Stimulated activated CD4-positive, alpha-beta T cell treated with anti-CD3 and anti-CD28 coated beads, Interleukin-1b, Interleukin-23, amount 100 ng/mL, for 4 hours (primary cell): ENCODE measurements at places on chromosomes 13 and 19.

GRCh38 chr13:23741879-23742510, 147.2 kb downstream of the MIPEP start:
- no peak for DNase-seq

GRCh38 chr19:40219721-40220276, 1.6 kb upstream of the TTC9B start:
- DNase-seq: no peak

GRCh38 chr19:30028118-30028991, 86.3 kb downstream of the URI1 start:
- no peak for DNase-seq

DNA sequence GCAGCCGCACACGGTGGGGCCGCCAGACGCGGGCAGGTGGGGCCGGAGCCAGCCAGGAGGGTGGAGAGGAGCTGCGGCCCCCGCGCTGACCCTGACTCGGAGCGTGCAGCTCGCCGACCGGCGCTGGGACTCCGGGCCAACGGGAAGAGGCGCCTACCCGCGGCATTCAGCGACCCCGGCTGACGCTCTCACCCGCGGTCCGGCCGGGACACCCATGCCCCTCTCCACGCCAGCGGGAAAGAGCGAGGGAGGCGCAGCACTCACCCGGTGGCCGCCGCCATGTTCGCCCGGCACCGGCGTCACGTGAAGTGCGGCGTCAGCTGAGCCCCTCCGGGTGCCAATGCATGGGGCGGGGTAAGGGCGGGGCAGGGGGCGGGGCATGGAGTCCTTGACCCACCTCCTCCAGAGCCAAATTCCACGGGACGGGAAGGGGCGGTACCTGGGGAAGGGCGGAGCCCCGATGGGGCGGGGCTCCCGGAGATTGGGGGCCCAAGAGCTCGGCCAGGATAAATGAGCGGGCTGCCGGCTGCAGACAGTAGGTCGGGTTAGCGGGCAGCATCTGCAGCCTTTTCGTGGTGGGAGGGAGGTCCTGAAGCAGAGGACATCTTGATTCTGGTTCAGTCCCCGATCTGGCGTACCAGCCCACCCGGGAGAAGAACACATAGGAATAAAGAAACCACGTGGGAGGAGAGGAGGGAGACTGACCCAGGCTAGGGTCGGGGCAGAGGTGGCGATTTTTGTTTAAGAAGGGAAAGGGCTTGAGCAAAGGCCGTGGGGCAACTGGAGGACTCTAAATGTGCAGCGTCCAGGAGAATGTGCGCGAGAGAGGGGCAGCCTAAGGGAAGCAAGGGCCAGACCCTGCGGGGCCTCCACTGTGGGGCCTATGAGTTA, at the start of gene PEPD:
TSS of gene PEPD (minus strand) at position 312 of the 891 bp plus-strand sequence. CDS start at position 281, 31 bp downstream.
- DNase-seq: peak; percentile 85

DNA sequence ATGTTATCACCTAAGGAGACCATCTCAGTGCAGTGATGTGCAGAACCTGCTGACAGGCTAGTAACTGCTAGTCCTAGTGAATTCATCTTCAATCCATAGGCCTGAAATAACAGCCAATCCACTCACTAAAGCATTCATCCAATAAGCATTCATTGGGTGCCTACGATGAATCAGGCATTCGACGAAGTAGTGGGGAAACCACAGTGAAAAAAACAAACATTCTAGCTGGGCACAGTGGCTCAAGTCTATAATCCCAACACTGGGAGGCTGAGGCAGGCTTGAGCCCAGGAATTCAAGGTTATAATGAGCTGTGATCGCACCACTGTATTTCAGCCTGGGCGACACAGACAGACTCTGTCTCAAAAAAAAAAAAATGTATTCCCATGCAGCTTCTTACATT, 135.6 kb downstream of the RNF17 start:
- DNase-seq: no peak

GRCh38 chr19:29075149-29075548, 137.8 kb downstream of the UQCRFS1 start:
- no peak for DNase-seq

- DNase-seq: peak; percentile 19
Measured at GRCh38 chr13:39038569-39039030, 344 bp downstream of the NHLRC3 start.

DNA sequence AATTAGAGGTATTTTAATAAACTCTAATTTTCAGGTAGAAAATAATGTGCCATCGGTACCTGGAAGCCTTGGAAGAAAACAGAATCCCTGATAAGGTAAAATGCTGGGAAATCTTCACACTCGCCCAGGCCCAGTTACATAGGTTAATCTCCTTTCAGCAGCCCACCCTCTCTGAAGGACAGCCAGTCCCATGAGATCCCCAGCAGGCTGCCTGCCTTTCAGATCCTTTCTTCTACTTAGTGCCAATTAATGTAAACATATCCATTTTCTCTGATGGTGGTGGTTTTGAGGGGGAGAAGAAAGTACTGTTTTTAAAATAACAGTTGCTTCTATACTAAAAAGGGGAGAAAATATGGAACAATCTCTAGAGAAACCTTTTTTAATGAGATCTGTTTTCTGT, 12.2 kb downstream of the SMAD9 start:
- no peak for DNase-seq

DNA sequence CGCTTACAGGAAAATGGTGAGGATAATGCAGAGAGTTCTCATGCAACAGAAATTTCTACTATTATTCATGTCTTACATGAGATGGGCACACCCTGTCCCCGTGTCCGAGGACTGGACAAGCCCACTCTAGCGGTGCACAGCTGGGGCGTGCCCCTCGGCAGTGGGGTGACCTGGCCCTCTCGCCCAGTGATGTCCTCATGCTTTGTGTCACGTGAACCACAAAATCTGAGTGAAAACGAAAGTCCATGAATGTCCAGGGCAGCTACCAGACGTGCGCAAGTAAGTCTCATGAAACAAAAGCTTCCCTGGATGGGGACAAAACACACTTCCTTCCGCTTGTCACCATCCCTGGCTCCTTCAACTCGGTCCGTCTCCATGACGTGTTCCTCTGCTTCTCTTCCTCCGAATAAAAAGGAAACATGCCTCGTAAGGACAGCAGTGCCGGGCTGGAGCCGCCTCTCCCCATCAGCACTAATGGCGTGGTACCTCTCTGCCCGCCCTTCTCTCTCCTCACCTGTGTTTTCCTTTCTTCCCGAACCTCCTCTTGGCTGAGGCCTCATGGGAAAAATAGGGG, 45.6 kb downstream of the ANKRD10 start:
- no peak for DNase-seq

DNA sequence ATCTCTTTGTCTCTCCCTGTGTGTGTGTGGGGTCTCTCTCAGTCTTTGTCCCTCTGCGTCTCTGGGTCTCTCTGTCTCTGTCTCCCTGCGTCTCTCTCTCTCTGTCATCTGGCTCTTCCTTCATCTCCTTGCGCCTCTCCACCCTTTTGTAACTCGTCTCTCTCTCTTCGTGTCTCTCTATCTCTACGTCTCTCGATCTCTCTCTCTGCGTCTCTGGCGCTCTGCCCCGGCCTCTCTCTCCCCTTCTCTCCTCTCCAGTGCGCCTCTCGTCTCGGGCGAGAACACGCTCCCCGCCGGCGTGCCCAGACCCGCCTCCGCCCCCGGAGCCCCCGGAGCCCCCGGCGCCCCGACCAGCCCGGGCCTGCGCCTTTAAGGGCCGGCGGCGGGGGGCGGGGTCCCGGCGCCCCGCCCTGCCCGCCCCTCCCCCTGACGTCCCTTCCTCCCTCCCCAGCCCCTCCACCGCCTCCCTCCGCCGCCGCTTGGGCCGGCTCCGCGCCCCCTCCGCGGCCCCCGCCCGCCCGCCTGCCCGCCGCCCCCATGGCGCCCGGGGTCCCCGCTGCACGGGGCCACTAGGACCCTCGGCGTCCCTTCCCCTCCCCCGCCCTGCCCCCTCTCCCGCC, at the start of gene MARK4:
TSS of gene MARK4 (plus strand) at position 440 of the 620 bp plus-strand sequence. CDS start 318 bp downstream, outside the sequence.
- peak; percentile 58 for DNase-seq

- no peak for DNase-seq
Measured at GRCh38 chr19:13669780-13670355, 94.5 kb upstream of the MRI1 start.

DNA sequence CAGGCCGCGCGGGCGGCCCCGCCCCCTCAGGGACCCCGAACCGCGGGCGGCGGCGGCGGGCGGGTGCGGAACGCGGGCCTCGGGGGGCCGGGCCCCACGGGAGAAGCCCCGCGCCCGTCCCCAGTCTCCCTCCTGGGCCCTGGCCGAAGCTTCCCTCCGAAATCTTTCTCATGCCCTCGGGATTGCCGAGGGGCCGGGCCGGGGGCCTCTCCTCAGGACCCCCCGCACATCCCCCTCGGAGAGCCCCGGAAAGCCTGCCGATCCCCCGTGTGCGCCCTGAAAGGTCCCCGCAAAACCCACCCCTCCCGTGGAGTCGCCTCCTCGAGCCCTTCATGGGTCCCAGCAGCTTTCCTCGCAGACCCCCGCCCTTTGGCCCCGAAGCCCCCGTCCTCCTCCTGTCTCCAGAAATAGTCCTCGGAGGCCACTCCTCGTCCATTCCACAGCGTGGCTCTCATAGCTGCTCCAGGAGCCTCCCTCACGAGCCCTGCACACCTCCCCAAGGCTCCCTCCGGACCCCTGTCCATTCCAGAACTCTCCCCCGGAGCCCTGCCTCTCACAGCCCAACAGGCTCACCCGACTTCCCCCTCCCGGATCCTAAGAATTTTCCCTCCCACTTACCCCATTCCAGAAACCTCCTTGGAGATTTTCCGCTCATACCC, 555 bp downstream of the SAMD4B start:
- DNase-seq: no peak

DNA sequence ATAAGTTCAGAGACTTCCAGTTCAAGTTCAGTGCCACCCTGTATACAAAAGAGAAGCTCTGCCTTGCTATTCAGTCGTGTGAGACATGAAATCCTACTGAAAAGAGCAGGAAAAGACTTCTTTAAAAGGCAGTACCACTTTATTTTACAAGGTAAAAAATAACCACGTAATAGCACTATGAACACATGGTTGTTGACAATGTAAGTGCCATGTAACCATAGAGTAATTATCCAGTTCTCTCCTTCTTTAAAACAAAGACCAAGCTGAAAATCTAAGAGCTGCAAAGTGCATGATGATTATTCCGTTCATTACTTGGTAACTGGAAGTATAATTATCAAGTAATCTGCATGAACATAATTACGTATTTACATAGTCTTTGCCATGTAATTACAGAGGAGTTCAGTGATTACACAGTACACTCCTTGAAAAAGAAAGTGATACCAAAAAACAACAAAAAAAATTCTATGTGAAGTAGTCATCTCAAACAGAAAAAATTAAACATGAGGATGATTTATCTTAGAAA, 288.7 kb downstream of the EFNB2 start:
- DNase-seq: no peak

DNA sequence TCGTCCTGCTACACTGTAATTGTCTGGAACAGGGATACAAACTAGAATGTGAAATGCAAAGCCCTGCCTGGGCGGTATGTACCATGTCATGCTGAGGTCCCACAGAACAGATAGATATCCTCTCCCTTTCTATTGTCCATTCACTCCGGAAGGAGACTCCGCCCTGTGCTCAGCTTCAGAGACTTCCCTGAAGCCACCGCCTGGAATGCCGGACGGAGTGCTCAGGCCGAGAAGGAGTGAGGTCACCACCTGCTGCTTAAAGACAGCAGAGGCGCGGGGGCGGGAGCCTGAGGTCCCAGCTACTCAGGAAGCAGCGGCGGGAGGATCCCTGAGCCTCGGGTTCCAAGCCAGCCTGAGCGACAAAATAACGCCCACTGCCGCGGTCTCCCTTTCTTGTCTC, 890 bp upstream of the ZNF611 start:
- DNase-seq: no peak

DNA sequence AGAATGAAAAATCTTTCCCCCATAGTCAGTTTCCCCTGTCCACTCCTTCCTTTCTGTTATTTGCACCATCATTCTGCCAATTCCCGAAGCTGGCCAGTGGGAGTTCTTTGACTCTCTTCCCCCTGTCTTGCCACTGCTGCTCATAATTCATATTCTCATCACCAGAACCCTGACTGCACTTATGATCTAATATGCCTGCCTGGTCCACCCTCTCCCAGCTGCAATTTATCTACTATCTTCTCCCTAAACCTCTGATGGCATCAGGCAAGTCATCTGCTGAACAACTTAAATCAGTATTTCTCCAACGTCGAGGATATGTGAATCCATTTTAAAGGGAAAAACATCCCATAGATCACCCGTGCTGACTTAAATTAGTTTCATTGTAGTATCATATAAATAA, 458.0 kb upstream of the GPC6 start:
- DNase-seq: no peak

GRCh38 chr13:27497563-27498230, 47.3 kb upstream of the MTIF3 start:
- DNase-seq: no peak

GRCh38 chr13:25292301-25292700, 5.0 kb upstream of the MTMR6 start:
- DNase-seq: no peak

GRCh38 chr19:2602391-2603181, 99.9 kb downstream of the GNG7 start:
- DNase-seq: no peak
